Activated T-helper 1 cell treated with Interleukin-2 at 50 U/mL for 16 hours (primary cell): ENCODE measurements at places on chromosomes 11 and 22.

DNA sequence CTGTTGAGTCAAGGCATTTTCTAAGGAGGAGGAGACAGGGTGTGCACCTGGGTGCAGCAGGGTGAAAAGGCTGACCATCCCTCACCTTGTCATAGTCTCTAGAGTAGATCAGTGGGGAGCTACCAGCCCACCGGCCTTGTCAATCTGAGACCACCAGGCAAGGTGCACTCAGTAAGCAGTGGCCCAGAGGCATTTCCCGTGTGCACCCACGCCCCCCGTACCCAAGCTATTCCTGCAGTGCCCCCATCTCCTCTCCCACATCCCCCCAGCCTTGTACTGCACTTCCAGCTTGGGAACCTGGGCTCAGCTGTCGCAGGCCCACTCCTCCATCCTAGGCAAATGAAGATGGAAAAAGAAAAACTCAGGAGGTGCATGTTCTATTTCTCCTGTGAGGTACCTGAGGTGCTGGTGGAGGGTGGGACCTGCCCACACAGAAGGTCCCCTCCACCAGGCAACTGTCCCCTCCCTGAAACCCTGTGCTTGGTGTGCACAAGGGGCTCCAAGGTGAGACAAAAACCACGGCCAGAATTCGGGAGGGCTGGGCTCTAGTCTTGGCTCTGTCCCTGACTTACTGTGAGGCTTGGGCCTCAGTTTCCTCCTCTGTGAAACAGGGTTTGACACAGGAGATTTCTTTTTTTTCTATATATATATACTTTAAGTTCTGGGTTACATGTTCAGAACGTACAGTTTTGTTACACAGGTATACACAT, 8.4 kb downstream of the P2RY2 start:
- DNase-seq: no peak

- DNase-seq: no peak
Measured at GRCh38 chr11:117918366-117919255, 10.6 kb downstream of the TMPRSS13 start.

- no peak for DNase-seq
Measured at GRCh38 chr22:46854125-46854870, 91.8 kb downstream of the TBC1D22A start.

GRCh38 chr11:95175818-95176380, 55.1 kb downstream of the SESN3 start:
- no peak for DNase-seq

- no peak for DNase-seq
Measured at GRCh38 chr11:17564687-17565042, 17.6 kb downstream of the OTOG start.

- DNase-seq: no peak
Measured at GRCh38 chr11:26994631-26995095, 751 bp downstream of the FIBIN start.

DNA sequence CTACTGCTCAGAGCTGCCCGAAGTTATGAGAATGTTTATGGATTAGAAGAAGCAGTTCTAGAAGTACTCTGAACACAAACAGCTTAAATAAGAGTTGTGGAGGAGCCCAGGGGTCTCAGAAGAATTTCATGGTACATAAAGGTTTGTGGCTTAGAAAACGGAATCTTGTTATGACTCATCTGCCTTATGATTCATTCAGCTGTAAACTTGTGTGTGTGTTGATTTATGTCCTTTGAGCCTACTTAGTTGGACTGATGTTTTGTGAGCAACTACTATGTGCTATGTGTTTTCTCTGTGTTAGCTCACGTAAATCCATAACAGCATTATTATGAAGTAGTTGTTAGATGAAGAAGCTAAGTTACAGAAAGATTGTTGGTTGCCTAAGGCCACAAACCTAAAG, 203.7 kb downstream of the PGR start:
- no peak for DNase-seq

GRCh38 chr11:10701982-10702381, 8.4 kb upstream of the IRAG1 start:
- DNase-seq: no peak

DNA sequence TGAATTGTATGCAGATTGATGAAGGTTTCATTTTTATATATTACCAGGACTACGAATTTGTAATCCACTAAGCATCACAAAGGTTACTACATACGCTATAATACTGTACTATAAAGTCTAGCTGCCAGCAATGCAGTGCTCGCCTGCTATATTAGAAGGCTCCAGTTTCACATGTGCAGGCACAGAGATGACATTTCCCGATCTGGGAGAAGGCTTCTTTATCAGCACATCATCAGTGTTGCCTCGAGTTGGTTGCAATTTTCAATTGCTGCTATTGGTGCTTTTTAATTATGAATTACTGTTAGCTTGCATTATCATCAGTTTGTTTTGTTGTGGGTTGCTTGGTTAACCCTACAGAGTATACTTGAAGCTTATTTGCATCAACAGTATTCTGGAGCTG, 143.2 kb upstream of the TEAD1 start:
- no peak for DNase-seq

DNA sequence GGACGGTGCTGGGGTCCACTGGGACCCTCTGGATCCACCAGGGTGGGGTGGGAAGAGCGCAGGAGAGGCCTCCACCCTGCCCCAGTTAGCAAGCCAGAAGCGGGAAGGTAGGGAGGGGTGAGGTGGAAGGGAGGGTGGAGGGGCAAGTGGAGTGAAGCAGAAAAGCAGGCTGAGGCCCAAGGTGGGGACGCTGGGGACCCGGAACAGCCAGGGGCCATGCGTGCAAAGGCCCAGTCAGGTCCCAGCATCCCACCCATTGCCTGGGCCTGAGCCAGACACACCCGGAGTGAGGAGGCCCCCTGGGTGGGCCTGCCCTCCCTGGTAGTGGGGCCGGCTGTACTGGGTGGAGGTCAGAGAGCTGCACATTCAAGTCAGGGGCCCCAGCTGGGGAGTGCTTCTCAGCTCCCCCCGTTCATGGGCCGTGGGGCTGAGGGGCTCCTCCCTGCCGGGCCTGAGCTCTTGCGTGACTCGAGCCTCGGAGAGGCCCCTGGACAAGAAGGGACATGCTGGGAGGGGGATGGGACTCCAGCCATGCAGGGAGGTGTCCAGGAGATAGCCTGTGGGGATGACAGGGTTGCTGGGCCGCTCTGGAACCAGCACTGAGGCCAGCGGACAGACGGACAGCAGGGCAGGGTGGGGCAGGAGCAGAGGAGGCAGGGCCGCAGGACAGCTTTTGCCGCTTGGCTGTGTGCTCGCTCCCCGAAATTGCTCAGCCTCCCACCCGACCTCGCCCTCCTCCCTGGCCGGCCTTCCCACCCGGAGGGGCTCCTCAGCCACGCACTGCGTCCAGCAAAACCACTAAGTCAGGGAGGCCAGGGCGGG, 7.7 kb downstream of the TNNT3 start:
- DNase-seq: no peak

DNA sequence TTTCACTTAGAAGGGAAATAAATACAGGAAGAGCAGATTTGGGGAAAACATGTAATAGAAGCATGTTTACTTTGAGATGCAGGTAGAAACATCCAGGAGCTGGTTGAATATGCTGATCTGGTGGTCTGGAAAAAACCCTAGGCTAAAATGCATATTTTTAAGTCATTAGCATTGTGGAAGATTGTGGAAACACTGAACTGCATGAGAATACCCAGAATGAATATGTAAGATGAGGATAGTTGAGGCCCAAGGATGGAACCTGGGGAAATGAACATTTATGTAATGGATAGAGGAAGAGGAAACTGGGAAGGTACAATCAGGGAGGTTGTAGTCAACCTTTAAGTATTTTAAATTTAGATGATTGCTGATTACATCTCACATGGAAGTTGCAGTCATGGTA, 269.4 kb downstream of the DDX10 start:
- no peak for DNase-seq

GRCh38 chr11:129291546-129291945, 84.1 kb upstream of the BARX2 start:
- DNase-seq: no peak

DNA sequence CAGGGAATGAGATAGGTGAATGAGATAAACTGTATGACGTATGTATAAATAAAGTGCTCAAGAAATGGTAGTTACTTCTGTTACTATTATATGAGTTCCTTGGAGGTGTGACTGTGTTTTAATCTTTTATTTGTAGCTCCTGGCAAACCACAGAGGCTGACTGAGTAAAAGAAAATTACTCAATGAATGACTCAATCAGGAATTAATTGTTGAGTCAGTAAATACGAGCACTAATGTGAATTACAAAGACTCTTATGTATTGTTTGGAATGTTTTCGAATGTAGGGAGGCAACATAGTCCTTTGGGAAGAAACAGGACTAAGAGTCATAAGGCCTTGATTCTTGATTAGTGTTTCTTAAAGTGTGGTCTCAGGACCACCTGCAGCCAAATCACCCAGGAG, 51.1 kb upstream of the BLID start:
- DNase-seq: no peak
